Naive thymus-derived CD8-positive, alpha-beta T cell (primary cell): ENCODE measurements at places on chromosomes 1 and 21.
A peak's percentile ranks its signal among the peaks of the same experiment; 100 is the strongest.

DNA sequence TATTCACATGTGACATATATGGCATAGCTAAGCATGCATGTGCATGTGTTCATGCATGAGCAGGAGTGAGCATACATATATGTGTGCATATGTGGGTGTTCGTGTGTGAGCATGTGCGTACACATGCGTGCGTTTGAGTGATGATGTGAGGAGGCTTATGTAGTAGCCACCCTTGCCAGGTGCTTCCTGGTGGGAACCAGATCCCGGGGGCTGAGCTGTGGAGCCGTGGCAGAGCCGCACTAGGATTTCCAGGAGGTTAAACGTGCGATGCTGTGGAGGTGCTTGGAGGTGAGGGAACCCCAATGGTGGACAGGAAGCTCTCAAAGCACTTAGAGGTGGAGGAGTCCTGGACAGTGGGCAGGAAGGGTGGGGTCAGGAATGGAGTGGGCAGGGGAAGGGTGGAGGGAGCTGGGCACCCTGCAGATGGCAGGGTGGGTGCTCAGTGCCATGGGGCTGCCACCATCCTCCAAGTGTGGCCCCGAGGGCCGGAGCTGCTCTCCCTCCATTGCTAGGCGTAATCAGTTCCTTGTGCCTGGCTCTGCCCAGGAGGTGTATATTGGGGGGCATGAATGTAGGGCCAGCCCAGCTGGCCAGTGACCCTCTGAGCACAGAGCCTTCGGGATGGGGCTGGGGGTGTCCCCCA, 48.5 kb downstream of the COL18A1 start:
- DNase-seq = no peak

- no peak for DNase-seq
These were observed 28.0 kb upstream of the FOXO6 start for GRCh38 chr1:41333146-41333784.

GRCh38 chr1:198167436-198167934, 10.7 kb downstream of the NEK7 start:
- no peak for DNase-seq

- DNase-seq = no peak
These were observed 114.8 kb upstream of the USP24 start for GRCh38 chr1:55329808-55330432.

- no peak for DNase-seq
These were observed 245.2 kb downstream of the TRABD2B start for GRCh38 chr1:47751996-47752451.

DNA sequence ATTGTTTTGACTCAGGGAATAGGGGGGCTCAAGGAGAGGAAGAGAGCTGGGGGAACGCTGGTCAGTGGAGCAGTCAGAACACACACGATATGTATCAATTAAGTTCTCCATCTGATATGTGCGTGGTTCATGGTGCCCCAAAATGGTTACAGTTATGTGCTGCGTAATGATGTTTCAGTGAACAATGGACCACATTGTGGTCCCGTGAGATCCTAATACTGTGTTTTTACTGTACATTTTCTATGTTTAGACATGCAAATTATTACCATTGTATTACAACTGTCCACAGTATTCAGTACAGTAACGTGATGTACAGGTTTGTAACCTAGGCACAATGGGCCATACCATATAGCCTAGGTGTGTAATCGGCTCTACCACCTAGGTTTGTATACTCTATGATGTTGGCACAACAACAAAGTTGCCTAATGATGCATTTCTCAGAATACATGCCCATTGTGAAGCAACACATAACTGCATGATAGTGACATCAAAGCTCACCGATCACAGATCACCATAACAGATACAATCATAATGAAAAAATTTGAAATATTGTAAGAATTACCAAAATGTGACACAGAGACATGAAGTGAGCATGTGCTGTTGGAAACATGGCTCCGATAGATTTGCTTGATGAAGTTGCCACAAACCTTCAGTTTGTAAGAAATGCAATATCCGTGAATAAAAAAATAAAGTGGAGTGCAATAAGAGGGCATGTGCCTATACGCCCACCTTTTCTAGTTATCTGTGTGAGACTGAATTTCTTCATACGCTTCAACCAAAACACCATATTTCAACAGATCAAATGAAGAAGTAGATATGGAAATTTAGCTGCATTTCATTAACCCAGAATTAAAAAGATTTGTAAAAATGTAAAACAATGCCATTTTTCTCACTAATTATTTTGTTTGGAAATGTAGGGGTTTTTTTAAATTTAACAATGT, 14.8 kb upstream of the TMEM54 start:
- no peak for DNase-seq

- DNase-seq = no peak
These were observed 6.7 kb upstream of the MYOM3 start for GRCh38 chr1:24118410-24119242.

GRCh38 chr1:236786453-236786852, 8.6 kb upstream of the MTR start:
- DNase-seq = no peak

DNA sequence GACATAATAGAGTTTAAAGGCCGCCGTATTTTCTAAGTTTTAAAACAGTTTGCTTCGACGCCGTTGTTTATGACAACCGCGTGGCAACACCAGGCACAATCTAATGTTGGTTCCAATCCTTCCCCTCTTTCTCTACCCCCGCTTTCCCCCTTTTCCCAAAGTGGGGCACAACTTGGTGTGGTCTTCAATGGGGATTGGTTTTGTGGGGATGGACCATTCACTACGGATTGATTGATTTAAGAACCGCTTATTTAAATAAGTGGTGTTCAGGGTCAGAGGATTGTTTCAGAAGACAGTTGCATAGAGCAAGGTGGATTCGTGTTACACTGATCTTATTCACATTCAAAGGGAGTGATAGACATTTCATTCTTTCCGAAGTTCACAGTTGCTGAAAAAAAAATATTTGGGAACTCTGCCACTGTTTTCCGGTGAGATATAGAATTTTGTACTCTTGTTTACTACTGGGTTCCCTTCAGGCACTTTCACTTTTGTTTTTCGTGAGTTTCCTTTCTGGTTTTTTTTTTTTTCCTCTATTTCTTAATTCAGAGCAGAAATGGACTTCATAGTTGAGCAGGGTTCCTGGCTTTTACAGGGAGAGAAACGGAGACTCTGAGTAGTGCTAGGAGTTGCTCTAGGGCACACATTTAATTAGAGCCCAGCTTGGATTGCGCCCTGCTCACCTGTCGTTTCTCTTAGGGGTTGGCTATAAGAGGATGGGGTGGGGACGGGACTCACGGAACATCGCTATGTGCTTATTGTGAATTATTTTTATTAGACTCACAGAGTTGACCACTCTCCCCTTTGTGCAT, 79.6 kb upstream of the AK4 start:
- peak; percentile 52 for DNase-seq

GRCh38 chr1:152112885-152113432, 2.3 kb downstream of the TCHH start:
- no peak for DNase-seq

GRCh38 chr1:15386164-15386749, 23.4 kb upstream of the EFHD2 start:
- DNase-seq = no peak

GRCh38 chr21:42561762-42562650, 48.4 kb downstream of the SLC37A1 start:
- DNase-seq = no peak

DNA sequence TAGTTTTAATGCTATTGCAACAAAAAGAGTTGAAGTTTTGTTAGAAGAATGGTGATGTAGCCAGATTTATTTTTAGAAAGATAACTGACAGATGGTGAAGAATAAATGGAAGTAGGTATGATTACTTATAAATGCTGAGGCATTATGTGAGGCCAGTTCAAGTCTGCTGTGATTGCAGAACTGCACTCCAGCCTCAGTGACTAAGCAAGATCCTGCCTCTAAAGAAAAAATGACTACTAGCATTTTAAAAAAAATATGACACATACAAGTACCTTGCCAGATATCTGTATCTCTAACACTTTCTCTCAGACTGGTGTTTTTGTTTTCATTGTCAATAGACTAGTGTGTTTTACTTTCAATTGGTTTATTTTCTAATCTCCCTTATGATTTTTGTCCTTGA, 1242.4 kb upstream of the ADGRL4 start:
- DNase-seq = no peak

GRCh38 chr1:47575855-47576757, 138.3 kb downstream of the FOXD2 start:
- no peak for DNase-seq

DNA sequence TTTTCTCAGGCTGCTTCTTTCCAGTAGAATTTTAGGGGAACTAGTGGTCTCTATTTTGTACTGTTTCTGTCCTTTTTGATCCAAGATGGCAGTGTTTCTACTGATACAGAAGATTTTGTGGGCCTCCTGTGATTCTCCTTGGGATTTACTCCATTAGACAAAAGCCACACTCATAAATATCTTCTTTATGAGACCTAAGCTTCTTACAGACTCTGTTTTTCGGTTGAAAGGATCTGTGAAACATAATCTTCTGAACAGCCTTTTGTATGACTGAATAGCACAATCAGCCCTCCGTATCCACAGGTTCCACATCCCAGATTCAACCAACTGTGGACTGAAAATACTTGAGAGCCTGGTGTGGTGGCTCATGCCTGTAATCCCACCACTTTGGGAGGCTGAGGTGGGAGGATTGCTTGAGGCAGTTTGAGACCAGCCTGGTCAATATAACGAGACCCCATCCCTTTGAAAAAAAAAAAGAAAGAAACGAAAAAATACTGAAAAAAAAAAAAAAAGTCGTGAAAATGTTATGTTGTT, 10.8 kb upstream of the PSMD4 start:
- no peak for DNase-seq

GRCh38 chr1:182968836-182969734, 16.1 kb upstream of the SHCBP1L start:
- no peak for DNase-seq
